GF-D8 (cell line): ENCODE measurements at places on chromosomes 6 and 20.

- DNase-seq, result peak; percentile 56
Measured at GRCh38 chr6:36851626-36852025, 12.4 kb upstream of the CPNE5 start.

- no peak for DNase-seq
Measured at GRCh38 chr20:9342651-9343050, 171.7 kb upstream of the LAMP5 start.

- no peak for DNase-seq
Measured at GRCh38 chr6:10151144-10151915, 263.5 kb downstream of the TFAP2A start.

- no peak for DNase-seq
Measured at GRCh38 chr6:145723646-145724045, 11.7 kb downstream of the EPM2A start.

- no peak for DNase-seq
Measured at GRCh38 chr20:59386809-59387208, 86.4 kb downstream of the EDN3 start.
